ENCODE measurements at places on chromosomes 2 and 18.
A peak's percentile ranks its signal among the peaks of the same experiment; 100 is the strongest.

GRCh38 chr2:219527076-219527394, 12.8 kb downstream of the ASIC4 start:
- DNase-seq = no peak

- no peak for DNase-seq
Measured at GRCh38 chr2:99948010-99948409, 194.4 kb downstream of the AFF3 start.

DNA sequence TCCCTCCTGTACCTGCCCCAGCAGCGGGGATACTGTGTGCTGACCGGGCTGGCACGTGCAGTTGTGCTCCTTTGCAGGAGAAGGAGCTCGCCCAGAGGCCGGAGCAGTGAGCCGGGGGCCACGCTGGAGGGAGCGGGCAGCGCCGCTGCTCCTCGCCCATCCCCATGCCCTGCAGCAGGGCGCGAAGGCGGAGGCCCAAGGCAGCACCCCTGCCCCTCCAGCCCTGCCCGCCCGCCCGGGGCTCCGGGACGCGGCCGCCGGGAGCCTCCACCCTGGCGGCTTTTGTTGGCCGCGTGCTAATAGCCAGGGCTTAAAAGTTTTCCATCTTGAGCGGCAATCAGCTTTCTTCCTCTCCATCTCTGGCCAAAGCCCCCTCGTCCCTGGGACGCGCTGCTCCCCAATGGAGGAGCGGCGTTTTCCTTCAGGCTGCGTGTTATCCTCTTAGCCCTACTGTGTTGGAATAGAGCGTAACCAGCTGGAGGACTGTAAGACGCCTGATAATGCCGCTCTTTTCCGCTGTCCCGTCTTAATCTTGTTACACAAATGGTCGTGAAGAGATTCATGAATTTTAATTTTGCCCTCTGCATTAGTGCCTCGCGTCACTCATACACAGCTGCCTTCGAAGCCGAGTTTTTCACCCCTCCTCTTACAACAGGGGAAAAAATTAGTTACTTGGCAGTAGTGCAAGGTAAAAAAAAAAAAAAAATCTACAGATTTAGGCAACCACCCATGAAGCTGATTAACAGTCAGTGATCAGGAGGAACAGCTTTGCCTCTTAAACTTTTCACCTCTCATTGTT, 172.9 kb upstream of the SIX3 start:
- DNase-seq = no peak

GRCh38 chr2:28101892-28102291, 211.4 kb downstream of the BABAM2 start:
- no peak for DNase-seq

GRCh38 chr2:175742367-175742766, 259.7 kb downstream of the LNPK start:
- peak; percentile 43 for DNase-seq

- no peak for DNase-seq
Measured at GRCh38 chr2:225122583-225123486, 80.6 kb upstream of the DOCK10 start.

DNA sequence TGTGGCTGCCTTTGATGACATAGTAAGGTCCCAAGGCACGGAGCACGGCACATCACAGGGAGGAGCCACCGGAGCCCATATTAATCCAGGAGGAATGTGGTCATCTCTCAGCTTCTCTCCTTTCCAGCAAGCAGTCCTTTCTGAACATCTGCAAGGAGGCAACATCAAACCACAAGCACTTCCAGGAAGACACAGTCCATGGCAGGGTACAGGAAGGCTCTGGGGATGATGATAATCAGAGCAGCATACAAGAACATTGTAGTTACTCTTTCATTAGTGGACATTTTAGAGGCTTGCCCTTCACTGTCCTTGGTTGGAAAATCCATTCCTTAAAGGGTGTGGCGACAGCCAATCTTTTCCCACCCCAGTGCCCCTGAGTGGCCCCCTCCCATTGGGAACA, 31.1 kb downstream of the YPEL5 start:
- no peak for DNase-seq

DNA sequence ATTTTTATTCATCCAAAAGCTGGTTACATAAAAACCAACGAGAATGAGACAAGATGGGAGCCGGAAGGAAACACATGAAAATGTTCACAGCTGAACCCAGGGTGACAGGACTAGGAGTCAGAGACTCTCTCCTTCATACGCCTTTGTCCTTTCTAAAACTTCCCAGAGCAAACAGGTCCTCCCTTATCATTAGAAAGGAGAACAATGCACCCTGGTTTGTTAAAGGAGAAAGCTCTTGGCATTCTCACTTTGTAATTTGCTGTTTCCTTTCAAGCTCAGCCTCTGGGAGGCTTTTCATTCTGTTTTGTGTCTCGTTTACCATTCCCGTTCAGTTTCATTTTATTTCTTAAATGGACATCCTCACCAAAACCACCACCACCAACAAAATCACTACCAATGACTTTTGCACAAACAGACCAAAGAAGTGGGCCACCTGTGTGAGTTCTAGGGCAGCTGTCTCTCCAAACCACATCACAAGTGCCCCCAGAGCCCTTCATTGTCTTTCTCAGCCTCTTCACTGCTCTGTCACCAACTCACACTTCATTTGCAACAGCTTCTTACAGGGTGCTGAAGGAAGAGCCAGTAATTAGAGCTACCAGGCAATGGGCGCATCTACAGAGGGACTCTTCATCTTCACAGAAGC, 105.3 kb downstream of the HDAC4 start:
- no peak for DNase-seq

DNA sequence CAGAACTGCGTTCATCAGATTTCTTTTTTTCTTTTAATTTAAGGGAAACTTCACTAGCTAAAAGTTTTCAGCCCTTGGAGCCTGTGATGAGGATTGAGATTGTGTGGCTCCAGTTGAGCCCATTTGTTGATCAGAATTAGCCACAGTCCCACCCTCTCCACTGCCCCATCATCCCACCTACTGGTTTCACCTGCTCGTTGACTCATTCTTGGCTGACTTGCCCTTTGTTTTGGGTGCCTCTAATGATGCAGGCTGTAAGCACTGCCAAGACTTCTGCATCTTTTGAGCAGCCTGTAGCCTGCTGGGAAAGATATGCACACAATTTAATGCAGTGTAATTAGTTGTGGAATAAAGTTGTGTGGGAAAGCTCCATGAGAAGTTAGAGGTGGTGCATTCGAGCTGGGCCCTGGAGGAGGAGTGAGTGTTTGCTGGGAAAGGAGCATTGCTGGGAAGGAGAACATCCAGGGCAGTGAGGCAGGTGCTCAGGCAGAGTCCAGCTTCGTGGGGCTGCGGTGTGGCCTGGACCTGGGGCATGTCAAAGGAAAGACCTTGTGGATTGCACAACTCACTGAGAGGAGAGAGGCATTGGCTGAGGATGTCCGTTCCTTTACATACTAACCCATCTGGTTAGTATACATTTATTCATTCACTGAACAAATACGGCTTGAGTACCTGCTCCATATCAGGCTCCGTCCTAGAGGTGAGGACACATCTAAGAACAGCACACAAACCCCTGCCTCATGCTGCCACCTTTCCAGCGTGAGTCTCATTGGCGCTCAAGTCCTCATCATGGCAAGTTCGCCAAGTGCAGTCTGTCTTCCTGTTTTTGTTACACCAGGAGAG, 18.2 kb downstream of the ASPRV1 start:
- DNase-seq = no peak

DNA sequence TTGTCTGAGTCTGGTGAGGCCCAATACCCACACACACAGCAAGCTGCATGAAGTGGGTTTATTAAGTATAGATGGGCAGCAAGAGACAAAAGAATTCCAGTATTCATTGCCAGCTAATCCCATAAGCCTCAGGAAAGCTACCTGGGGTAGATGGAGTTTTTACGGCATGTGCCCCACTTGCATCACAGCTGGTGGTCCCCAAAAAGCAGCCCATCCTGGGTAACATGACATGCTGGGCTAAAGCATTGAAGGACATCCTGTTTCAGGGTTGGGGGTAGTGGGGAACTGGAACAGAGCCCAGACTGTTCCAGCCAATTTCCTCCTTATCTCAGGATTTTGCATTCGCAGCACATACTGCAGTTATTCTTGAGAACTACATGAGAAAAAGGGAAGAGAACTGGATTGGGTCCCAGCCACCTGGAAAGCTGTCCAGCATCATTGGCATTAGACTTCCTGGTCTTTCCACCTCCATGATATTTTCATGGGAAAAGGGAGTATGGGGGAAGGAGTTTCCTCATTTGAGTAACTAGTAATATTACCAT, 240.1 kb upstream of the MMADHC start:
- no peak for DNase-seq
